NCI-H748 treated with DMSO at 0.1 percent for 48 hours (cell line): ENCODE measurements at places on chromosomes 6 and 20.

GRCh38 chr6:170553534-170554012 lies 466 bp upstream of the PSMB1 start:
- DNase-seq: no peak

DNA sequence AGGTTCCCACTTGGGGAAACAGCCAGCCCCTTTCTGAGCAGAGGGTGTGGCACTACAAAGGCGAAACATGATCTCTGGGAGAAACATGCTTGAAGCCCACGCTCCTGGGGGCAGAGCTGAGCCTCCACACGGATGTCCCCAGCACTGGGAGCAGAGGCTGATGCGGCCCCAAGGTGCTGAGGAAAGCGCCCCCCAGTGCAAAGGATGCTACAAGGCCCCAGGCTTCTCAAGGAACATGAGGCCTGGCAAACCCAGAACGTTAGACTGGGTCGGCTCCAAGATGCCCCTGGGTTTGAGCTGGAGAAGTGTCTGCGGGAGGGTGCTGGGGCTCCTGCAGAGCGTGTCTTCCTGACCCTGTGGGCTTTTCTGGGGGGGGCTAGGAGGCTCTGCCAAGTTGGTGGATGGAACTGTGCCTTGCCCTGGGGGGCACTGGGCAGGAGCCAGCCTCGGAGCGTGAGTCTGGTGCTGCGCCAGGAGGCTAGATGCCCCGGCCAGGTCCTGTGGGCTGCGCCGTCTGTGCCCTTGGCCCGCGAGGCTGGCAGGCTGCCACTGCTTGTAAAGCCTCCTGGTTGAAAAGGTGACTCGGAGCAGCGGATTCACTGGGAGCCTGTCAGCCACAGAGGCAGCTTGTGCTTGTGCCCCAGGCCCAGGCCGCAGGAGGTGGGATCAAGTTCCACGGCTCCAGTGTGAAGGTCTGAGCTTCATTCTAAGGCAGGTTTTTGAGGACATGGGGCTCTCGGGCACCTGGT lies 8.1 kb downstream of the SYNJ2 start:
- peak; percentile 37 for DNase-seq

- no peak for DNase-seq
Observed at GRCh38 chr6:122049341-122049740, 350.1 kb upstream of the HSF2 start.

DNA sequence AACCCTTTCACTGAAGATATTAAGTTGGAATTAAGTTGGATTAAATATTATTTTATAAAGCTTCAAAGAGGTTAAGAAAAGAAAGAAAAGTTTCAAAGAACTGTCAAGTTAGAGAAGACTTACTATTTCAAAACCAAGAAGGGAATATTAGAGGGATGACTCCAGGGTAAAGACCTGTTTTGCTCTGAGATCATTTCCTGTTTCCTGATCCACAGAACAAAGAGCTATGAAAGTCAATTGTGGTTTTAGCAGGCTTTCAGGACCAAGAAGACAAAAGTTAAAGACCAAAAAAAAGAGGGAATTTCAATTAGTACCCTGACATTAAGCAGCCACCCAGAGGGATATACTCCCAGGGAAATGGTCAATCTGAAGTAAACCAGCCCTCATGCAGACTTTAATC lies 19.4 kb downstream of the ESF1 start:
- no peak for DNase-seq

DNA sequence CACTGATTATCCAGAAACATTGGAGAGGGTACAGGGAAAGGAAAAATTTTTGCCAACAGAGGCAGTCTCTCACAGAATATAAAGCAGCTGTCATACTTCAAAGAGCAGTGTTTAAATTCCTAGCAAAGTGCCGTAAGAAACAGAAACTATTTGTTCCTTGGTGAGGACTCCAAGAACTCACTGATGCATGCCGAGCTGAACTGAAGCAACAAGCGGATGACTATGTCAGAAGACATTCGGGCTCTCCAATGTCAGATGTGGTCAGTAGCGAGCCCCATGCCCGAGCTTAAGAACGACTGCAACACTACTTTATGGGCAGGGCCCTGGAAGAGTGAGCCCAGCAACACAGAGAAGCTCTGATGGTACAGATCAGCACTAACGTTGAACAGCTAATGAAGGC lies 54.7 kb downstream of the OR2B6 start:
- no peak for DNase-seq

DNA sequence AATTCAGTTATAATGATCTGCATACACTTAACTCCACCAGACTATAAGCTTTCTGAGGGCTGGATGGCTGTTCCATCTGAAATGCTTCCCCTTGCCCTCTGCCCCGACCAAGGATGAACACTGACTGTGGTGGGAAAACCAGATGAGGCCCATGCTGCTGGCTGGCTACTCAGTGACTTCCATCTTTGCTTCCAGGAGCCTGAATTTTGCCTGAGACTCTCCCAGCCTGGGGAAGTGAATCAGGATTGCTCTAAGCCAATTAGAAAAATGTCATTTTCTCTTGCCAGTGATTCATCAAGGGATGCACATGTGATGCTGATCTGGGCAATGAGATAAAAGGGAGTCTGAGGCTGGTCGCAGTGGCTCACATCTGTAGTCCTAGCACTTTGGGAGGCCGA lies 1.7 kb upstream of the TOMM34 start:
- no peak for DNase-seq

GRCh38 chr6:42390228-42390934 lies 61.3 kb downstream of the TRERF1 start:
- no peak for DNase-seq

- DNase-seq: no peak
Observed at GRCh38 chr20:22438926-22439325, 145.4 kb downstream of the FOXA2 start.

DNA sequence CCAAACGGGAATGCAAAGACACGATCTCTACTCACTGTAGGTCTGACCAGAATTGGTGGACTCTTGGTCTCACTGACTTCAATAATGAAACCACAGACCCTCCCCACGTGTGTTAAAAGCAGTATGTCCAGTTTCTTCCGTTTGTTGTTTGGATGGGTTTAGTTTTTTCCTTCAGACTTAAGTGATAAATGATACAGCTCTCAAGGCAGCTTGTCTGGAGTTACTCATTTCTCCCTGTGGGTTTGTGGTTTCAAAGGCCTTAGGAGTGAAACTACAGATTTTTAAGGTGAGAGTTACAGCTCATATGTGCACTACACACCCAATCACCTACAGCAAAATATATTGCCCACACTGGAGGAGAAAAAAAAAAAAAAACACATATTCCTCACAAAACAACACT lies 86.7 kb upstream of the STMND1 start:
- no peak for DNase-seq

- DNase-seq: no peak
Observed at GRCh38 chr20:35166242-35166830, 5.5 kb upstream of the PROCR start.

GRCh38 chr6:158041788-158042187 lies 60.1 kb downstream of the SYNJ2 start:
- no peak for DNase-seq

- DNase-seq: no peak
Observed at GRCh38 chr20:19969106-19969505, 48.1 kb upstream of the NAA20 start.

DNA sequence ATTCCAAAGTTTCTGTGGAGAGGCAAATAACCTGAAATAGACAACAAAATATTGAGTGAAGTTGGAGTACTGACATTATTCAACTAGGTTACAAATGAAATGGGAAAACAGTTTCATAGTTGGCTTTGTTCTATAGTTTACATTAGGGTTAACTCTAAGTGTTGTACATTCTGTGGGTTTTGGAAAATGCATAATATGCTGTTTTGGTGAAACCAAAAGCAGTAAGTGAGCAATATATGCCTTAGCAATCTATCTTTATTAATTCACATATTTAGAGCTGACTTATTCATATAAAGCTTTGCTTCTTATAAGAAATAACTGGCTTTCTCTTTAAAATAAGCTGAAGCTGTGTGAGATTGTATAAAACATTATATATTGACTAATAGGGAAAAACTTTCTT lies 157.5 kb upstream of the AHI1 start:
- no peak for DNase-seq

- no peak for DNase-seq
Observed at GRCh38 chr6:139977887-139978332, 603.5 kb upstream of the CITED2 start.

GRCh38 chr6:31225735-31226134 lies 46.2 kb downstream of the HLA-C start:
- DNase-seq: no peak

DNA sequence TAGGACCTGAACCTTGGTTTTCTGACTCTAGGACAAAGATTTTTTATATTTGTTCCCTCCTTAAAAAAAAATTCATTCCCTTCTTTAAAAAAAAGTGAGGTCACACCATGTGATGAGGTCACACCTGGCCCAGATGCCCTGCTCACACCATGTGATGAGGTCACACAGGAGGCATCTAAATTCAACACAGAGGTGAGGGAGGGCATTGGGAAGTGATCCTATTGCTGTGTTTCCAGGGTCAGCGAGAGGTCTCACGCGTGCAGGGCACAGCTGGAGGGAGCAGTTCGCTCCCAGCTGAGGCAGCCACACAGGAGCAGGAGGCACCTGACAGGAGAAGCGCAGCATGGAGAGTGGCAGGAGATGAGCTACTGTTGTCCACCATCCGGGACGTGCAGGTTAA lies 92.5 kb downstream of the SLC22A23 start:
- no peak for DNase-seq

- no peak for DNase-seq
Observed at GRCh38 chr6:76843054-76843822, 620.1 kb downstream of the HTR1B start.

DNA sequence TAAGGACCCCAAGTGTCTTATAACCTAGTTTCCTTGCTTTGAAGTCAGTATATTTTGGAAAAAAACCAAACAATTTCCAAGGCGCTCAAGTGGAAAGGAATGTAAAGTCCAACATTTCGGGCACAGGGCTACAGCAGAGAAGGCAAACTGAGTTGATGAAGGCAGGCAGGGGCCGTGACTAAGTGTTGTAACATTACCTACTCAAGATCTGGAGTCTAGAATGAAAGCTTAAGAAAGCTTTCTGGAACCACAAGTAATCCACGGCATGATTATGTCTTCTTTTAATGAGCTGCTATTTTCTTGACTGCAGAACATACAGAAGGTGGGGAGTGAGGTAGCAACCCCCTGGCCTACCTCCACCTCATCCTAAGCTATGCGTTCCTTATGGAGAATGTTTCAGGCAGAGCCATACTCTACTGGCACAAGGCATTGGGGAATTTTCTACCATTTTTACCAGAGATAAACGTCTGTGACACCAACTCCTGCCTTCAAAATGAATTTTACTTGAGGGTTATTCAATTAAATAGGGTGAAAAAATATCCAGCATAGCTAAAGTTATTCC lies 4.3 kb downstream of the PPP1R10 start:
- DNase-seq: no peak

DNA sequence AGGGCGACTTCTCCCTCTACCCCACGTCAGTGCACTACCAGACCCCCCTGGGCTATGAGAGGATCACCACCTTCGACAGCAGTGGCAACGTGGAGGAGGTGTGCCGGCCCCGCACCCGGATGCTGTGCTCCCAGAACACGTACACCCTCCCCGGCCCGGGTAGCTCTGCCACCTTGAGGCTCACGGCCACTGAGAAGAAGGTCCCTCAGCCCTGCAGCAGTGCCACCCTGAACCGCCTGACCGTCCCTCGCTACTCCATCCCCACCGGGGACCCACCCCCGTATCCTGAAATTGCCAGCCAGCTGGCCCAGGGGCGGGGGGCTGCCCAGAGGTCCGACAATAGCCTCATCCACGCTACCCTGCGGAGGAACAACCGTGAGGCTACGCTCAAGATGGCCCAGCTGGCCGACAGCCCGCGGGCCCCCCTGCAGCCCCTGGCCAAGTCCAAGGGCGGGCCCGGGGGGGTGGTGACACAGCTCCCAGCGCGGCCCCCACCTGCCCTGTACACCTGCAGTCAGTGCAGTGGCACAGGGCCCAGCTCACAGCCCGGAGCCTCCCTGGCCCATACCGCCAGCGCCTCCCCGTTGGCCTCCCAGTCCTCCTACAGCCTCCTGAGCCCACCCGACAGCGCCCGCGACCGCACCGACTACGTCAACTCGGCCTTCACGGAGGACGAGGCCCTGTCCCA lies 57.5 kb upstream of the TMEM181 start:
- no peak for DNase-seq

GRCh38 chr6:12250383-12250770 lies 39.8 kb upstream of the EDN1 start:
- DNase-seq: no peak

DNA sequence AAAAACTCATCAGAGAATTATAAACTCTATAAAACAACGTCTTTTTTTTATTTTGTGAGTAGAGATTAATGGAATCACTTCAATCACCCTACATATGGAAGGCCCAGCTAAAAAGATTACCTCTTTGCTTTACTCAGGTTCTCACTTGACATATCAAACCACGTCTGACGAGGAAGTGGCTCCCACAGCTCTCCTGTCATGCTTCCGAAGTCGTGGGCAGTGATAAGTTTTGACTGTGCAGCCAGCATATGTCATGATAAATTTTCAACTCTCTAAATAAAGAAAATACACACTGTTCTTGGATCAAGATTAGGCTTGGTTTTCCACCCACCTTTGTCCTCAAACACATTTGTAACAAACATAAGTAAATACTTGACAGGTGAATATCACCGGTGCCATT lies 279.5 kb upstream of the RNF217 start:
- no peak for DNase-seq

DNA sequence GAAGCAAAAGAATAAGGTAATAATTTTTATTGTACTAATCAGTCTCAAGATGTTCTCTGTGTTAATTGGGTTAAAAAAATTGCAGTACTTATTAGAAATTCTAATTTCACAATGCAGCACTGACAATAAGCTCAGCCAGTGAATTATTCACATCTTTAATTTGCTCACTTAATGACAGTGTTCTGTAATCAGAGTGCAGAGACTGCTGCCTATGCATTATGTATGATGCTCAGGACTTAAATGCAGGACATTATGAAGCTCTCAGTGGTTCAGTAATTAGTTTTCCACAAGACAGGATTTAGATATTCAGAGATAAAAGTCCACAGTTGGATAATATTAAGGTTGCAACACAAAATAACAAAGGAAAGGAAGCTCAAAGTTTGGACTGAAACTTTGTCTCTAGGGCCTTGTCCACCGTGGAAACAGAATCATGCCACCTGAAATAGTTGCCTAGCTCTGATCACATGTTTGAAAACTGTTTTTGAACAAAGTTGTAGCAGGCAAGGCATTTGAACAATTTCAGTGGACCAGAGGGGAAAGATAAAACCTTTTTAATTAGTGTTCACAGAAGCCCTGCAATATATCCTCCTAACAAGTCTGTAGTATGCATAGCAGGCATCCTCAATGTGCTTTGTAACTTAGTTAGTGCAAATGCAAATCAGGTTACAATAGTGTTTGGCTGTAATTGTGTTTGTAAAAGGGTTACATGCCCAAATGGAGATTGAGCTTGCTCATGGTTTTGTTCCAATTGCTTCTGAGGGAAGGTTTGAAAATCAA lies 23.7 kb upstream of the MMS22L start:
- DNase-seq: no peak

- no peak for DNase-seq
Observed at GRCh38 chr6:26305641-26305969, 59.4 kb upstream of the BTN3A2 start.
